ENCODE measurements at places on chromosomes 5 and 9. TPM values are rescaled to one million over a fixed set of nuclear protein-coding genes. Genes with fewer than 3 reads are reported as not detected.
A peak's percentile ranks its signal among the peaks of the same experiment; 100 is the strongest.

DNA sequence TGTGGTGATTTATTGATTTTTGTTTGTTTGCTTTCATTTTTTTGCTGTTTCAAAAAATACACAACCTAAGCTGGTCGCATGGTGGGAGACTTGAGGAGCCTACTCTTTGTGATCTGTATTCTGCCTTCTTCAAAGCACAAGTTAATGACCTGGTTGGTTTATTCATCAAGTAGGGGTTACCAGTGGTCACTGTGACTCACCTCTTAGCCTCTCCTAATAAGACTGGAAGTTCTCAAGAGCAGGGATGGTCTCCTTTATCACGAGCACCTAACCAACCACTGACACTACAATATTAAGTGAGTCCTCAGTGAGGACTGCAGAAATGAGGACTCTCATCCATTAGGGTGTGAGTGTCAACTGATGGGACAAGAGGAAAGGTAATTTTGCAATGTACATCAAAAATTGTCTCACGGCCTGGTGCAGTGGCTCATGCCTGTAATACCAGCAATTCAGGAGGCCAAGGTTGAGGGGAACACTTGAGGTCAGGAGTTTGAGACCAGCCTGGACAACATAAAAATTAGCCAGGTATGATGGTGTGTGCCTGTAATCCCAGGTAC is 13.6 kb upstream of the MTMR12 start:
- DNase-seq, result no peak

- no peak for DNase-seq
Measured at GRCh38 chr9:37200433-37201005, 80.1 kb downstream of the ZCCHC7 start.

- DNase-seq, result no peak
Measured at GRCh38 chr5:68060382-68060781, 155.2 kb upstream of the PIK3R1 start.

GRCh38 chr9:79581794-79582193 is 10.0 kb downstream of the TLE4 start:
- no peak for DNase-seq

IL13 gene
- not detected for total RNA-seq

DNA sequence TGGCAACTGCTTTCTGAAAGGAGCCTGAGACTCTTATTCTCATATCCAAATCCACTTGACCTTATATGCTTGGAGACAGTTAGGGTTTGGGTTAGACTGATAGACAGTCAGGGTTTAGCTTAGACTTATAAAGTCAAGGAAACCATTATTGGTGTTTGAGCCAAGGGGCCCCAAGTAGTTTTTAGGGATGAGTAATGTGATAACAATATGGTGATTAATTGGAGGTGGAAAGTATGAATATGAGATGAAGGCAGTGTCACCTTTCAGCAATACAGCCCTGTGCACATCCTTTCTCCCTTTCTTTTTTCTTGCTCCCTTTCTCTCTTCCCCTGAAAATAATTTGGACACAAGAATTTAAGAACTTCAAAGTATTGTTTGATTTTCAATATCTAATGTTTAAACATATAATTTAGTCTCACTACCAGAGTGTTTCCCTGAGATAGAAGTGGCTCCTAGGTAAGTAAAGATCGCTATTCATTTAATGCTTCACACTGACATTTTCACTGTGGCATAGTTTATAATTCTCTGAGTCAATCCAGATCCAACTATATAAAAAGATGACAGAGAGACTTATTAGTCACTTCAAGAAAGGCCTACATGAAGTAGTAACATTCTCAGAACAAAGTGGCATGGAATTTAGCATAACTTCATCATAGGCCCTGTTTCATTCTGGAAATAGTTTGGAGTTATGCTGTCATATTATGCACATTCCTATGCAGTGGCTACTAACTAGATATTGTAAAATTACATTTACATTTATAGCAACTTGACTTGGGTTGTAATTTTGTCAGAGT is 200.8 kb downstream of the CHSY3 start:
- DNase-seq, result no peak

- DNase-seq, result no peak
Measured at GRCh38 chr5:71587766-71588532, 809 bp downstream of the MCCC2 start.

OTULINL gene
- total RNA-seq, result 13.7 TPM

- DNase-seq, result no peak
Measured at GRCh38 chr9:89252651-89253267, 58.2 kb upstream of the CKS2 start.

DNA sequence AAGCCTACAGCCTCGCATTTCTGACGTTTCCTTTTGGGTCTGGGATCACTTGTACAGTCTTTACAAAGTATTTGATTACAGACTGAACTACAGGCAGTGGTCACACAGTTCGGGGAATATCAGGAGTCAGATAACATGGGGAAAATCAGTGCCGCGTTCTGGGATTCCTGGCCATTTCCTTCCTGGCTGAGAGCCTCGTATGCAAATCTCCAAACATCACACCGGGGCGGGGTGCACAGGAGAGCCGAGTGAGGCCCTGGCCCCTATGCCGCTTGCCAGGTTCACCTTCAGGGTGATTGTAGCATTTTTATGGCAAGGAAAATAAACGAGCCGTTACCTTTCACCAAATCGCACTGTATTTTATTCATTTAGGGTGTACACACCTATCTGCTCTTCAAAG is 29.6 kb upstream of the SLC9A3 start:
- DNase-seq, result peak; percentile 47

ALDH7A1 gene
- 18.5 TPM for total RNA-seq

PRELID2 gene
- total RNA-seq, result 16.1 TPM

- DNase-seq, result no peak
Measured at GRCh38 chr9:86636519-86636918, 282.3 kb upstream of the TUT7 start.

- peak; percentile 96 for DNase-seq
Measured at GRCh38 chr9:99105152-99106043, 485 bp downstream of the TGFBR1 start.

FCHSD1 gene
- total RNA-seq, result 11.6 TPM

PNPLA7 gene
- 4.6 TPM for total RNA-seq

DNA sequence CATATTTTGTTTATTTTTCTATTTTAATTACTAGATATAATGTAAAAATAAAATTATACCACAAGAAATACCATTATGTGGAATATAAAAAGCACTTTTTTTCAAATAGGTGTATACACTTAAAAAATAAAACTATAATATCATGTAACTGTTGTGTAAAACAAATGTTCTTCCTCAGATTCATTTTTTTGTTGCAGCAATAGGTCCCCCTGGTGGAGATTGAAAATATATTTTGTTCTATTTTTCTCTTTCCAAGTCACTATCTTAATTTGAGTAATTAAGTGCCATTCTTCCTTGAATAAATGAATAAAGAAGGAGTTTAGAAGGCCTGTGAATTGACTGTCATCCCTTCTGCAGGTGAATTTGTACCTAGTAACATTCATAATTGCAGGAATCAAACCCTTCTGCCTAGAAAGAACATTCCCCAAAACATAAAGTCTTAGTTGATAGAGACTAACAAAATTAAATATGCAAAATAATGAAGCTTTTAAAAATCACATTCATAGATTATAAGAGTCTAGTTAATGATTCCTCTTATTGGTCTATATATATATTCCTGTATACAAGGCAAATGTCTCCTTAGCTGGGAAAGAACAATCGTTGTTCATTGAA is 23.4 kb downstream of the CETN3 start:
- no peak for DNase-seq

GRCh38 chr9:116913536-116913935 is 226.4 kb downstream of the TRIM32 start:
- DNase-seq, result no peak

Measured in posterior vena cava (tissue), 2 donors.